Posterior vena cava (tissue), 2 donors: ENCODE measurements at places on chromosomes 11 and 22. TPM values are rescaled to one million over a fixed set of nuclear protein-coding genes. Genes with fewer than 3 reads are reported as not detected.

INPP5J gene
- 0.52 TPM for total RNA-seq

GLYATL1 gene
- total RNA-seq = not detected

PIH1D2 gene
- 1.7 TPM for total RNA-seq

C22orf31 gene
- not detected for total RNA-seq

- no peak for DNase-seq
Observed at GRCh38 chr11:93082900-93083299, 113.4 kb downstream of the MTNR1B start.

DNA sequence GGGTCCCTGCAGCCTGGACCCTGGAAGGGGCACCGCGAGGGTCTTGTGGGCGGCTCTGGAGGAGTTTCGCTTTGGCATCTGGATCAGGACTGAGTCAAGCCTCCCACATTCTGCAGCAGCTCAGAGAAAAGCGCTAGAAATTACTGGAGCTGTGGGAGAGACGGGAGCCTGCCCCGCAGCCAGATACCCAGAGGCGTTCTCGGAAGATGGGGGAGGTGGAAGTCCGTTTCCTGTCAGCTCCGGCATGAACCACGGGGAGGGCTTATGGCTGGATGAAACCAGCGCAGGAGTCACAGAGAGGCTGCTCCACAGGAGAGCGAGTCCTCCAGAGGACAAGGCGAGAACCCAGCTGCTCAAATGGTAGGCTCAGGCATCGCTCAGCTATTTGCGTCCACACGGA is 379.3 kb downstream of the OPCML start:
- no peak for DNase-seq

- no peak for DNase-seq
Observed at GRCh38 chr11:27926981-27927481, 180.9 kb downstream of the KIF18A start.

DNA sequence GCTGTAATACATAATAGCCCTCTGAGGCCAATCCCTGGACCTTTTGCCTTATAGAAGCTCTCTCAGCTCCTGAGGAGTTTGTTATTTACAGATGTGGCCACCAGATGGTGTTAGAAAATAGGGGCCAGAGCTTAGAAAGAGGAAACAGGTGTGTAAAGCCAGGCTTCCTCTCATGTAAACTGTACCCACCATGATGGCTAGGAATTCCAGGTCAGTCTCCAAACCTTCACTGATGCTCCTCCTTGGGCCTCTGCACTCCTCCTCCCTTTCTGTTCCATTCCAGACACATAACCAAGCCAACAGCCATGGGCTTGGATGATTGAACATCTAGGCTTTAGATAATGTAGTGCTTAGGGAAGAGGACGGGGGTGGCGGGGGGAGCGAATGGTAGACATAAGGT is 39.7 kb downstream of the USP35 start:
- no peak for DNase-seq

- no peak for DNase-seq
Observed at GRCh38 chr22:40241200-40241763, 63.6 kb downstream of the TNRC6B start.
